H9 (cell line): ENCODE measurements at places on chromosomes 7 and 10.

DNA sequence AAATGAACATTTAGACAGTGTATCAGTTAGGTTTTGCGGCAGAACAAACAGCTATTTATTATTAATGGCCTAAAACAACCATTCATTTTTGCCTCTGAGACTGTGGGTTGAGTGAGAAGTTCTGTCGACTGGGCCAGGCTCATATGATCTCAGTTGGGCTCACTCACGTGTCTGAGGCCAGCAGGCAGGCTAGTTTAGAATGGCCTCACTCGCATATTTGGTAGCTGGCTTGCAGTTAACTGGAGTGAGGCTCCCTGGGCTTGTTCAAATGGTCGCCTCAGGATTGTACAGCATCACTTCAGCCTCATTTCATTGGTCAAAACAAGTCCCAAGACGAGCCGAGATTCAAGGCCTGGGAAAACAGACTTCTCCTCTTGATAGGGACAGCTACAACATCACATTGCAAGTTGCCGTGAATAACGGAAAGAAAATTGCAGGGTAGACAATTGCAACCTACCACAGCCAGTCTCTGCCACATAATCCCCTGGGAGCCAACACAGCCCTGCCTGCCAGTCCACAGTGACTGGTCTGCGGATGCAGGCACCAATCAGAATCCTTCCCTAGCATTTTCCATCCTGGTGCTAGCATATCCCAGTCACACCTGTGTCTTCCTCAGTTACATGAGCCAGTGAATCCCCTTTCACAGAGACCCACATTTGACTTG, 23.1 kb upstream of the PPIF start:
- DNase-seq: no peak

DNA sequence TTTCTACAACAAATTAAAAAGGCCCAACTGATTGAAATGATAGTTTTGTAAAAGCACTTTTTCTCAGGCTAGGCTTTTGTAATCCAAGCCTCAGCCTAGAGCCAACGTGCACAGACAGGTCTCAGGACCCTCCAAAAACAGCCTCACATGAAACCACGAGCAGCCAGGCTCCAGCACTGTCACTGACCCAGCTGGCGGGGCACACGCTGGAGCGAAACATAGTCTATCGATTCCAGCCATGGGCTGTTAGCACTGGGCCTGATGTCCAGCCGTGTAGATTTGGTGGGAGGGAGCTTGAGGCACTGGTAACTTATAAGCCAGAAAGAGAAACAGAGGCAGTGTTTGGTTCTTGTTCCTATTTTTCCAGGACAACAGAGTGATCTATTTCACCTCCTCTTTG, 104.5 kb downstream of the EBF3 start:
- DNase-seq: no peak

DNA sequence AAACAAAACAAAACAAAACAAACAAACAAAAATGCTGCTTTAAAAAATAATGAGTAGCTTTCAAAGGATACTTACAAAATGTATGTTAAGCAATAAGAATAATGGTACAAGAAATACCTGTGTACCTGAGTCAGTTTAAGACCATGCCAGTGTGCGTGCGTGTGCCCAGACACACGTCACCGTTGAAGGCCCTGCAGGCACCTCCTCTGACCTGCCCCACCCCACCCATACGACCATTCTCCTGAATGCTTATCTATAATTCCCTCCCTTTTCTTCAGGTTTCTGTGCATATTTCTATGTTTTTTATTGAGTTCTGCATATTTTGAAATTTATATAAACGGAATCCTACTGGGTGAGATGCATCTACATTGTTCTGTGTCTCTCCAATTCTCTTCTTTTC, 374.2 kb upstream of the KLF6 start:
- no peak for DNase-seq

GRCh38 chr10:78249690-78250089, 216.0 kb downstream of the RPS24 start:
- DNase-seq: no peak

- peak; percentile 43 for DNase-seq
These were observed 627 bp downstream of the DUSP5 start for GRCh38 chr10:110498087-110498981.

- DNase-seq: no peak
These were observed 208.6 kb upstream of the MGMT start for GRCh38 chr10:129258283-129258923.

- no peak for DNase-seq
These were observed 1.4 kb downstream of the EPDR1 start for GRCh38 chr7:37921876-37922275.

- DNase-seq: no peak
These were observed 197.9 kb downstream of the ARHGAP12 start for GRCh38 chr10:31730776-31731175.

DNA sequence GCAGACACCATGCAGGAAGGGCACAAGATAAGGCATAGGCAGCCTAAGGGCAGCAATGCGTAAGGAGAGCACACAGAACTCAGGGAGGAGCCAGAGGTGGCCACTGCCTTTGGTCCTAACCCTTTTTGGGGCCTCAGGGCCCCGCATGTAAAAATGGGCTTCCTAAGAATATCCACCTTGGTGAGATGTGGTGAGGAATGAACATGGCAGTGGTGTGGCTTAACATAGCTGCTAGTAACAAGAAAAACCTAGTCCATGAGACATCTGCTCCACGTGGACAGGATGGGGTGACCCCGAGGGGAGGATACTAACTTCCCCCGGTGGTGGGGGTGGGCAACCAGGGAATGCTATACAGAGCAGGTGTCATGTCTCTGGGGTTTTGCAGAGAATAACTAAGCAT, 18.0 kb downstream of the MAT1A start:
- no peak for DNase-seq

DNA sequence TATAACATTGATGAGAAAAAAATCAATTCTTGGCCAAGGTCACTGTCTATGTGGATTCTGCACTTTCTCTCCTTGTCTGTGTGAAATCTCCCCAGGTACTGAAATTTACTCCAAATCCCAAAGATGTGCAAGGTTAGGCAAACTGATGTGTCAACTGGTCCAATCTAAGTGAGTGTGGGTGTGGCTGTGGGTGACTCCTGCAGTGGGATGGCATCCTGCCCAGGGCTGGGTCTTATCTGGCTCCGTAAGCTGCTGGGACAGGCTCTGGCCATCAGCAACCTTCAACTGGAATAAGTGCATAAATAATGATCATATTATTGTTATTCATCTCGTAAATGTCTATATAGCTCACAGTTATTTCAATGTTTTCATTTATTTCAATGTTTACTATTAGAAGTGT, 79.3 kb downstream of the JCAD start:
- DNase-seq: no peak

DNA sequence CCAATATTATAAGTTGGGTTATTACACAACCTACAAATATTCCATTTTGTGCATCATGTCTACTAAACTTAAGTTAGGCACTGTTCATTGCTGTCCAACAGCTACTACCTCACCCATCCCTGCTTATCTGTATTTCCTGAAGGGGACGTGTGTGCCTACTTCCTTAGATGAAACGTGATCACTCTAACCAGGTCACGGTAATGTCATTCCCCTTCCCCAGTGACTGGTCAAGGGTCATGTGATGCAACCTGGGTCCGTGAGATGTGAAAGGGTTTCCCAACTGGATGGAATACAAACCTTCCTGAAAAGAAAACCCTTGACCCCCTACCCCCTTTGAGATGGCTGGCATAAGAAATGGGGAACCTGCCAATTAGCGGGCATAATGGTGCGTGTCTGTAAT, 1.6 kb upstream of the NSMCE4A start:
- DNase-seq: no peak
